ENCODE measurements at places on chromosomes 16 and 17.

DNA sequence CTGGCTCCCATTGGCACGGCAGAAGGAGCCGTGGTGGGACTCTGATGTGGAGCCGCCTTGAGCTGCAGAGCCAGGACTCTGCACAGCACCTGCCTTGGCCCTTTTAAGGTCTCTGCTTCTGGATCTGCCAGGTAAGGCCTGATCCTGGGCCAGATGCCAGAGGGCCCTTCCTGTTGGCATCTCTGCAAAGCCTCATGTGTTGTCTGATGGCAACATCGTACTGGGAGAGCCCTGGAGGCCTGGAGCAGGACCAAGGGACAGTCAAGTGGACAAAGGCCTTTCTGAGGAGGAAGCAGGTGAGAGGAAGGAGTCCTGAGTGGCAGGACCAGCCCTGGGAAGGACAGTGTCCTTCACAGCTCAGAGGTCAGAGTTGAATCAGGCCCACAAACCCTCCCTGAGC is 26.1 kb downstream of the SOCS1 start:
- DNase-seq: no peak

GRCh38 chr16:50183316-50183715 is 30.2 kb downstream of the TENT4B start:
- DNase-seq: no peak

- no peak for DNase-seq
These were observed 141.0 kb downstream of the CDH13 start for GRCh38 chr16:82767808-82768207.

GRCh38 chr16:27495191-27495590 is 54.5 kb downstream of the GTF3C1 start:
- DNase-seq: no peak

DNA sequence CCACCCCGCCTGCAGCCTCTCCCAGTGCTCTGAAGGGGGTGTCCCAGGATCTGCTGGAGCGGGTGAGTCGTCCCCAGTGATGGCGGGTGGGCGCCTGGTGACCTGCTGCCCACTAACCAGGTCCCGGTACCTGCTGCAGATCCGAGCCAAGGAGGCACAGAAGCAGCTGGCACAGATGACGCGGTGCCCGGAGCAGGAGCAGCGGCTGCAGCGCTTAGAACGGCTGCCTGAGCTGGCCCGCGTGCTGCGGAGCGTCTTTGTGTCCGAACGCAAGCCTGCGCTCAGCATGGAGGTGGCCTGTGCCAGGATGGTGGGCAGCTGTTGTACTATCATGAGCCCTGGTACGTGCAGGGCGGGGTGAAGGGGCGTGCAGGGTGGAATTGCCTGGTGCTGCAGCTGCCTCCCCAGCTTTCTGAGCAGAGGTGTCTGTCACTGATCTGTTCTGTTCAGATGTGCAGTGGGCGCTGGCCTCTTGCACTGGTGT is 3.6 kb downstream of the CDT1 start:
- no peak for DNase-seq

DNA sequence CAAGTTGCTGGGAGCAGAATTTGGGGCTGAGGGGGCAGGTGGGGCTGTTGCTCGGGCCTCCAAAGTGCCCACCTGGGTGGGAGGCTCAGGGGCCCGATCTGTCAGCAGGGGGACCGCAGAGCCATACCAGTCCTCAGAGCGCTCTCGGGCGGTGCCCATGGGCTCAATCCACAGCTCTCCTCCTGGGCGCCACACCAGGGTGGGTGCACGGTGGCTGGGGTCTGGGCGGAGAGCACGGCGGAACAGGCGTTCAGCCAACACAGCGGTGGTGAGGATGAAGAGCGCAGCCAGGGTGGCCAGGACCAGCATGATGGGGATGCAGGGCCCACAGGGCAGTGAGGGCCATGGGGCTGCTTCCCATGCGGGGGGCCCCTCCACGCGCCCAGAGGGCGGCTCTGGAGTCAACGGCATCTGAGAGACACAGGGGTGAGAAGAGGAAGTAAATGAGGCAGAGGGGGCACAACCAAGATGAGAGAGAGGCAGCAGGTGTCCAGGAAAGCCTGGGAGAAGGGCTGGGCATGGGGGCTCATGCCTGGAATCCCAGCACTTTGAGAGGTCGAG is 1.2 kb downstream of the C16orf54 start:
- DNase-seq: no peak

GRCh38 chr16:27748868-27749546 is 199.1 kb downstream of the KATNIP start:
- DNase-seq: peak; percentile 34

GRCh38 chr17:43341715-43342588 is 56.8 kb upstream of the ARL4D start:
- DNase-seq: no peak

GRCh38 chr17:58191241-58191896 is 1.2 kb upstream of the EPX start:
- DNase-seq: no peak

GRCh38 chr16:52453644-52454043 is 93.3 kb downstream of the TOX3 start:
- DNase-seq: no peak

GRCh38 chr16:88922114-88922825 is 54.7 kb downstream of the CBFA2T3 start:
- no peak for DNase-seq

DNA sequence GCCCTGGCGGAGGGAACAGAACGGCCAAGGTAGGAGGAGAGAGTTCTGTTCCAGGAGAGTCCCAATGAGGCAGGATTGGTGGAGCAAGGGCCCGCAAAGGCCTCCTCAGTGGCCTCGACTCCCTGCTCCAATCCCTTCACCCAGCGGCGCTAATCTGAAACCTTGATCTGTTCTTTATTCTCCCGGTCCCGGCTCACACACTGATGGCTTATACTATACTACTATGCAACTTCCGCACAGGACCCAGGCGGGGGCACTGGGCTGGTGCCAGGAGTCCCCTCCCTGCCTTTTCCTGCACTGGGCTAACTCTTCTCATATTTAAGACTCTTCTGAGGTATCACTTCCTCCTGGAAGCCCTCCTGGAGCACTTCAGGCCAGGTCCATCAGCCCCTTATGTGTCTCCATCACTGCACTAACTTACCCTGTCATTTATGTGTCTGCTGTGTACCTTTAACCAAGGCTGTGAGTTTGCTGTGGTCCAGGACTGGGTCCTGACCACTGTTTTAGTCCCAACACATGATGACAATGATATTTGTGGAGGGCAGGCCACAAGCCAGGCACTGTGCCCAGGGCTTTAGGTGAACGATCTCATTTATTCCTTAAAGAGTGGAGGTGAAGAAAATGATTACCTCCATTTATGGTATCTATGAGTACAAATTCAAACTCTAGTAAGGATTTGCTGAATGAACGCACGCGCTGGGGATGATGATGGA is 6.8 kb downstream of the CCDC102A start:
- DNase-seq: no peak

GRCh38 chr17:47704736-47705135 is 10.8 kb downstream of the TBKBP1 start:
- no peak for DNase-seq

DNA sequence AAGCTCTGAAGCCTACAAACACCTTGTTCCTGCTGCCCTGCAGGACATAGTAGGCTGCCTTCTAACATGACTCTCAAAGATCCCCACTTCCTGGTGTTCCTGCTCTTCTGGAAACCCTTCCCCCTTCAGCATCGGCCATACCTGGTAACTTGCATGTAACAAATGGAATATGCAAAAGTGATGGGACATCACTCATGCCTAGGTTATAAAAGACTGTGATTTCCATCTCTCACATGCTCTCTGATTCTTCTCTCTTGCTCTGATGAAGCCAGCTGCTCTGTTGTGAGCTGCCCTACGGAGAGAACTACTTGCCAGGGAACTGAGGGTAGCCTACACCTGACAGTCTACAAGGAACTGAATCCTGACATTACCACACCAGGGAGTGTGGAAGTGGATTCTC is 72.9 kb upstream of the IRX6 start:
- no peak for DNase-seq

DNA sequence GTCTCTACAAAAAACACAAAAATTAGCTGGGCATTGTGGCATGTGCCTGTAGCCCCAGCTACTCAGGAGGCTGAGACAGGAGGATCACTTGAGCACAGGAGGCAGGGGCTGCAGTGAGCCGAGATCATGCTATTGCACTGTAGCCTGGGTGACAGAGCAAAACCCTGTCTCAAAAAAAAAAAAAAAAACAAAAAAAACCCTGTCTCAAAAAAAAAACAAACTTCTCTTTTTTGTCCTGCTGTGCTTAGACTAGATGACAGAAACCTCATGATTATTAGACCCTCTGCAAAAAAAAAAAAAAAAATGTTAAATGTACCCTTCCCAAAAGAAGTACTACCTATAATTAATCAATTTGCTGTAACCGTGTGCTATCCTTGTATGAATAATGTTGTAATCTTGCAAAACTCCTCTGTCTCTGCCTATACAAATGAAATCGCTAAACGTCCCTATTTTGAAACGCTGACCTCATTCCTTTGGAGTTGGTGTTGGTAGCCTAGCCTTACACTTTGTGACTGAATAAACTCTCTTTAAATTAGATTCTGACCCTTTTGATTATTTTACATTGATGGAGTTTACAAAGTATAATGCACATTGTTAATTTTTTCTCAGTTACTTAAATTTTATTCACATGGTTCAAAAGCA is 13.6 kb upstream of the DHRS7B start:
- DNase-seq: no peak

DNA sequence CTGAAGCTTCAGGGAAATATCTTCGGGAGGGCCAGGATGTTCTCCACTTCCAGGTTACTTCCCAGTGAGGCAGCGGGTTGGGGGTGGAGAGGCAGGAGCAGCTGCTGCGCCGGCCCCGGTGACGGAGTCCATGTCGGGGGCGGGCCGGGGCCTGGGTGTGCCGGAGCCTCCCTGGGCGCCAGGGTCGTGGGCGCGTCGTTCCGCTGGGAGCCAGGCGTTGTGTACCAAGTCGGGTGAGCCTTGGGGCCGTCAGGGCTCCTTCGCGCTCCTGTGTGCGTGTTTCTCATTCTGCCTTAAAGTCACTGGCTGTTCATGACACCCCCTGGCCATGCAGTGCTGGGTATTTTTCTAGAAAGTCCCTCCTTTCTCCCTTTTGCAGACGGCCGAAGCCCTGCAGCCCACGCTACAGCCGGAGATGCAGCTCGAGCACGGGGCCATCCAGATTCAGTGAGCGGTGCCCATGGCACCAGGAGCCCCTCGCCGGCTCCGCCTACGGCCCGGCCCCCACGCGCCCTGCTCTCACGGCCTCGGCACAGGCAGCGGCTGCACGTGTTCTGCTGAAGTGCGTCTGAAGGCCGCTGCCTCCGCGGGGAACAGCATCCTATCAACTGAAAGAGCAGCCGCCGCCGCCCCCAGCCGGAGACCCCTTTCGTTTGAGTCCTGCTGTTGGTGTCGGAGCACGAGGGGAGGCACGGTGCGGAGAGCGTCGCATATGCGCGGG is 125.1 kb downstream of the BANP start:
- DNase-seq: no peak

GRCh38 chr16:66681676-66682075 is 14.9 kb downstream of the CMTM4 start:
- no peak for DNase-seq

DNA sequence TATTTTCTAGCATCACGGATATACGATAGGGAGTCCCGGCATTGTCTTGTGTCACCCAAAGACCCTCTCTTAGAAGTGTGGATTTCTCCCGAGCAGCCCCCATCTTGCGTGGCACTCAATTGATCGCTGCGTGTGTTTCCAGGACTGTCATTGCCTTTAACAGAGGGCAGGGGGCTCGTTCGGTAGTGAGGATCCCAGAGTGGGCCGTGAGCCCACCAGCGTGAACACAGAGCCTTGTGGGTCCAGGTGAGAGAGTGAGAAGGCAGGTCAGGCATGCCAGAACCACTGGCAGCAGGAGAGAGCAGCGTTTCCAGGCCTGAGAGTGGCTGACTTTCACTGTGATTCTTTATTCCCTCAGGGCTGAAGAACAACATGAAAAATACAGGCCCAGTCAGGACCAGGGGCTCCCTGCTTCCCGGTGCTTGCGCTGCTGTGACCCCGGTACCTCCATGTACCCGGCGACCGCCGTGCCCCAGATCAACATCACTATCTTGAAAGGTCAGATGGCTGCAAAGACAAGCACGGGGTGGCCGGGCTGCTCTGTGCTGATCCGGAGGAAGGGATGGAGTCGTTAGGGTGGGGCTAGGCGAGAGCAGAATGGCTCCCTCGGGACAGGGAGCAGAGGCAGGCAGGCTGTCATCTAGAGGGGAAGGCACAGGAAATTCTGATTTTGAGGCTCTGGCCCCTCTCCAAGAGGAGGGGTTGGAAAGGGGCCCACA is 22.4 kb downstream of the C1QTNF1 start:
- no peak for DNase-seq

- DNase-seq: no peak
These were observed 21.2 kb downstream of the ZNF469 start for GRCh38 chr16:88403794-88404581.

DNA sequence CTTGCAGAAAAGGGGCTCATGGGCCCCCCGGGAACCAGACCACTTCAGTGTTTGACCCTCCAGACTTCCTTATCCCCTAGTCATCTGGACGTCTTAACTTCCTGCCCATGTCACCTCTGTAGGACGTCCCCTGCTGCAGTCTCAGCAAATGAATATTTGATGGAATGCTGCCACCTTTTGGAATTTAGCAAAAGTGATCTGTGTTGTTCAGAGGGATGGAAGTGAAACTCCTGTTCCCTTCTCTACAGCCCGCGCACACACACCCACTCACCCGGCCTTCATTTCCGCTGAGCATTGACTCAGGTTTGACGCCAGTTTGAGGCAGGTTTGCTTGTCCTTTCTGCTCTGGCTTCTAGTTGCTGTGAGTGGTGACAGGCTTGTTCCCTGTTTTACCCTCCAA is 507.2 kb upstream of the EEF2KMT start:
- DNase-seq: no peak

DNA sequence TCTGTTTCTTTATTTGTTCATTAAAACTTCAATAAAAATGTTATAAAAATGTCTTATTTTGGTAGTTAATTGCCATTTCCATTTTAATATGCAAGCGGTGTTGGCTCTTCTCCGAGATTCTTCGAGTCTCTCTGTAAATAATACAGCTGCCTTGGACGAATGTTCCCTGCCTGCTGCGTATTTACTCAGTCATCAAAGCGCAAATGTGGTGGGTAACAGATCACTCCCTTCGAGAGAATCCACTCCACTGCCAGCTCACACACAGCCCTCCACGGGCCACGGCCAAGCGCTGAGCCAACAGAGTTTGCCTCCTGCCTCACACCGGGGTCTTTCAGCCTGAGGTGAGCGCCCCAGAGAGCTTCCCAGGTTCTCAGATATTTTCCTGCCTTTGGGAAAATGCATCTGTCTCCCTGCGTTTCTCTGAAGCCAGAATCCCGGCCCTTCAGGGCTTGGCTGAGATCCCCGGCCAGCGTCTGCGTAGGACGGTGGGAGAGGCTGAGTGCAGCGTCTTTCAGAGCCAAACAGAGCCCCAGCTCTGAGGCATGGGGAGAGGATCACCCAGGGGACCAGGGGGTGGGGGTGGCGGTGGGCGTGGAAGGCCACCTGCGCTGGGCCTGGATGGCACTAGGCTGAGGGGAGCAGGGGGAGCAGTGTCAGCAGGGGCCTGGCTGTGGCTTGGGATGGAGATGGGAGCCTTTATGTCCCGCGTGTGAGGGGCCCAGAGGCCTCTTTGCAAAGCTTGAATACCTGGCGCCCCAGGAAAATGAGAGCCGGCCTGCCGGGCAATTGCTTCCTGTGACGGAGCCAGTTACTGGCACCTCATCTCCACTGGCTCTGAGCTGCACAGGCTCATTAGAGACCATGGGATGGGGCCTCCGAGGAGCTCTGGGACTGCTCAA is 248.7 kb downstream of the RBFOX3 start:
- DNase-seq: no peak

All from CD4-positive, alpha-beta T cell treated with Interleukin-4 for 4 hours (primary cell).